ENCODE measurements at places on chromosomes 7 and 10. TPM values are rescaled to one million over a fixed set of nuclear protein-coding genes. Genes with fewer than 3 reads are reported as not detected.

The FXYD4 gene
- not detected for total RNA-seq

- DNase-seq = no peak
- H3K27me3 ChIP-seq = no peaks in the 10 kb centered on the region
- no peaks in the 10 kb centered on the region for H3K36me3 ChIP-seq
- H3K27ac ChIP-seq = no peak overlapping the region
- H3K4me1 ChIP-seq = no peaks in the 10 kb centered on the region
Observed at GRCh38 chr7:95927756-95928155, 155.4 kb downstream of the DYNC1I1 start.

The ATP6V0E2 gene
- 12.2 TPM for total RNA-seq

DNA sequence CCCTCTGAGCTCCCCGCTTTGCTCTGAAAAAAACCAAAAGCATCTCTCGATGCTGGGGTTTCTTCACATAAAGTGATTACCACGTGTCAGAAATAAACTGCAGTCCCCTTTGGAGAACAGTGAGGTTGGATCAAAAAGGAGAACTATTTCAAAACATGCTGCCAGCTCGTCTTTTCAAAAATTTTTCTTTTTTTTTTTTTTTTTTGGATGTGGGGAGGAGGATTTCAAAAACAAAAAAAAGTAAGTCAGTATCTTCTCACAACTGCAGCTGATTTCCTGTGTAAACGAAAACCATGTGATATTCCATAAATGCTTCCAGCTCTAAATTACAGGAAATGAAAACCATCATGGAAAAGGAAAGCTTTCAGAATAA is 155.0 kb upstream of the LYZL2 start:
- H3K4me1 ChIP-seq = no peaks in the 10 kb centered on the region
- peak overlapping the region; percentile 97 for H3K27ac ChIP-seq
- peak overlapping the region; percentile 61 for H3K4me3 ChIP-seq
- DNase-seq = no peak
- H3K36me3 ChIP-seq = no peaks in the 10 kb centered on the region
- H3K27me3 ChIP-seq = no peaks in the 10 kb centered on the region

GRCh38 chr10:105358911-105359310 is 717.8 kb downstream of the SORCS3 start:
- H3K27me3 ChIP-seq = no peaks in the 10 kb centered on the region
- no peaks in the 10 kb centered on the region for H3K36me3 ChIP-seq
- H3K4me3 ChIP-seq = no peak overlapping the region
- no peak for DNase-seq

The ACSL5 gene
- total RNA-seq = 13.4 TPM

DNA sequence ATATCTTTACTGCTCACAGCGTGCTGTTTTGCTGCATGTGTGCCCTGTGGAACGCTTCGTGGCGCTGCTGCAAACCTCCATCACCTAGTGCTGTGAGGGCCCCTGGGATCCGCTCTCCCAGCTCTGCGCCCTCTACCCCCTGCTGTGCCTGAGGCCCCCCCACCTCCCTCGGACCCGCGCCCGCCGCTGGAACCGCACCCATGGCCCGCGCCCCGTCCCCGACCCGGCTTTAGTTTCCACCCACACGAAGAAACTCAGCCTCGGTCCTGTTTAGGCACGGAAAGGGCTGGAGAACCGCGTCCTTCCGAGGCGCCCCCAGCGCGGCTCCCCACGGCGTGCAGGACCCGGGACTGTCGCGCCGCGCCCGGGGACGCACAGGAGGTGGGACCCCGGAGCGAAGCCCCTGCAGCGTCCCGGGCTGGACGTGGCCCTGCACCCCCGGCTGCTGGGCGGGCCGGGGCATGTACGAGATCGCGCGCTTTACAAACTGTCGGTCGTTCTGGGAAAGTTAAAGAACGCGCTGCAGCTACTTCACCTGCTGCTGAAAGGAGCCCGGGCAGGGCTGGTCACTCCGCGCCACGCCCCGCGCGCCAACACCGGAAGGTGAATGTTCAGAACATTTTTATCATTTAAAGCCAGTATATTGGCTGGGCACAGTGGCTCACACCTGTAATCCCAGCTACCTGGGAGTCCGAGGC is 54.3 kb downstream of the BMS1 start:
- H3K36me3 ChIP-seq = no peaks in the 10 kb centered on the region
- DNase-seq = no peak
- no peak overlapping the region for H3K27ac ChIP-seq
- no peak overlapping the region for H3K4me3 ChIP-seq
